SW480 (cell line): ENCODE measurements at places on chromosomes 3 and 15.

GRCh38 chr3:19598870-19599269, 335.1 kb downstream of the EFHB start:
- no peak for DNase-seq

GRCh38 chr3:182983876-182984275, 3.5 kb upstream of the DCUN1D1 start:
- no peak for DNase-seq

DNA sequence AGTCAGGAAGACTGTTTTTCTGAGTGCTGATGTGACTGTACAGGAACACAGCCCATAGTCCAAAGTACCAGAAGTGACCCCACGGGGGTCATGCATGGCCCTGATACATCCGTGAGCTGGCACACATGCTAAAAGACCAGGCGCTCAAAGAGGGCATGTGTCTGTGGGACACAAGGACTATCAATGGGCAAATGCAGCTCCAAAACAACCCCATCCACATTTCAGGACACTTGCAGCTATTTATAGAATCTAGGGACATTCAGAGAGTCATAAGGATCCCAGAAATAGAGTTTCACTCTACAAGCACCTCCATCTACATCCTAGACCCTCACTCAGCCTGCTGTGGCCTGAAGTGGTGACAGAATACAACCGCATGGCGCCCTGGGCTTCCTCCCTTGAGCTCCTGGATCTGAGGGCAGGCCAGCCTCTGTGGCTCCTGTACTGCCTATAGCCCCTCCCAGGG, 17.0 kb downstream of the SLC25A20 start:
- no peak for DNase-seq

GRCh38 chr3:186208296-186208989, 99.6 kb upstream of the ETV5 start:
- no peak for DNase-seq

GRCh38 chr3:72369681-72370080, 478.6 kb downstream of the SHQ1 start:
- DNase-seq = no peak

GRCh38 chr3:171377859-171378258, 82.3 kb downstream of the TNIK start:
- DNase-seq = no peak

GRCh38 chr15:74768771-74769342, 13.0 kb upstream of the CSK start:
- peak; percentile 49 for DNase-seq

- no peak for DNase-seq
Measured at GRCh38 chr3:189455009-189455408, 176.2 kb upstream of the TP63 start.

DNA sequence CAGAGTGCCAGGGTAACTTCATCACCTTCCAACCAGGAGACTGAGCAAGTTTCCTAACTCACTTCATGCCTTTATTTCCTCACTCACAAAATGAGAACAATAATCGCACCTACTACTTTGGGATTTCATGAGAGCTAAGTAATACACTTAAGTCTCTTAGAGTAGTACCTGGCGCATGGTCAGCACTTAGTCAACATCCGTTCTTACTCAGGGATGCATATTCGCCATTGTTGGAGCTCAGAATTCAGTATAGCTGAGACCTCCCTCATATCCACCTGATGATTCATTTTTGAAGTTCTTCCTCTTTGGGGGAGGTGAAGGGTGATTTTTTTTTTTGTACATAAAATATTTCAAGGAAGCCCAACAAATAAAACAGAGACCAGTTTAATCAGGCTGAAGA, 188.2 kb downstream of the AGBL1 start:
- no peak for DNase-seq

DNA sequence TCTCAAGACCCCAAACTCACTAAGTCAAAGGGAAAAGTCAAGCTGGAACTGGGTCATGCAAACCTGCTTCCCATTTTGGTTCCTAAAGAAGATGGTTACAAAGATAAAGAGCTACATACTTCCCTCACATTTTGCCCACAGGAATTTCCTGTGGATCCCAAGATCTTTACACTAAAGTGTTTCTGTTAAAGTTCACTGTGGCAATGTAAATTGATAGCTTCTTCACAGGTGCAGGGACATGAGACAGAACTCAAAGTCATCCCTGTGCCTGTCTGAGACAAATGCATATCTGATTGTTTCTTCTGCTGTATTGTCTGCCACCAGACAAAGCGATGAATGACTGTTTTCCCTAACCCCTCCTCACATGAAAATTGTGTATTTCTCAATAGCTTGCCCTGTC, 567.8 kb downstream of the ZIC1 start:
- no peak for DNase-seq
